HTR-8/SVneo (cell line): ENCODE measurements at places on chromosomes 7 and 10.

- peak; percentile 83 for DNase-seq
Observed at GRCh38 chr7:74587435-74588126, 69.9 kb upstream of the GTF2I start.

GRCh38 chr7:147915781-147916180 is 674.8 kb upstream of the C7orf33 start:
- DNase-seq = no peak

- DNase-seq = no peak
Observed at GRCh38 chr7:17774716-17775288, 165.5 kb downstream of the SNX13 start.

DNA sequence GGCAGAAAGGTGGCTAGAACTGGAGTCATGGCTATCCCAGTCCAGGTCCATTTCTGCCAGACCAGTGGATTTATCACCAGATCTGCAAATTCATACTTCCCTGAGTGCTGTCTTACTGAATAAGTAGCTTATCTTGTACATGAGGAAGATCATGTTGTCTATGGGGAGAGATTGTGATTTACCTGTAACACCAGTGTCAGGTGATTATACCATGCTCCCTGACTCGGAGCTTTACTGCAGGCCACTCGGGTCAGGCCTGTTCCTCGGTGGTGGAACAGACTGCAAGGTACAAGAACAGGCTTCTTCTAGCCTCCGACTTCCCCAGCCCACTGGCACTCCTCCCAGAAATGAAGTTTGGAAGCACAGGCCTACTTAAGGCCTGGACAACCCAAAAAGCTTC is 42.6 kb upstream of the DLG5 start:
- no peak for DNase-seq

GRCh38 chr10:70255329-70256299 is 22.4 kb upstream of the PPA1 start:
- no peak for DNase-seq
